ENCODE measurements at places on chromosomes 1 and 21.
A peak's percentile ranks its signal among the peaks of the same experiment; 100 is the strongest.

DNA sequence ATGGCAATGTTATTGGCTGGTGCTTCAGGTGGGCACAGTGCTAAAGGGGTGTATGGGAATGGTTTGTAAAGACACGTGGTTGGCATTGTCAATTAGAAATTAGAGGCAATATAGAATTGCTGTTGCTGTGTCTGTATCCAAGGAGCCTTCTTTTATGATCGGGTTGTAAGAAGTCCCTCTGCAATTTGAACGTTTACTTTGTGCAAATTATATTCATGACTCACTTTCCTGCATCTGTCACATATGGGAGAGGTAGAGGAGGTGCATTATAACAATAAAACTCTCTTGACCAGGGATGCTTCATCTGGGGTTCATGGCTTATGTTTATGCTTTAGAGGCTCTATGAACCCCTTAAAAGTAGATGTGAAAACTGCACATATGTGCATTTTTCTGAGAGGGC, 130.4 kb upstream of the DNAH14 start:
- no peak for DNase-seq

- DNase-seq, result no peak
Measured at GRCh38 chr1:233520261-233521191, 93.4 kb upstream of the KCNK1 start.

DNA sequence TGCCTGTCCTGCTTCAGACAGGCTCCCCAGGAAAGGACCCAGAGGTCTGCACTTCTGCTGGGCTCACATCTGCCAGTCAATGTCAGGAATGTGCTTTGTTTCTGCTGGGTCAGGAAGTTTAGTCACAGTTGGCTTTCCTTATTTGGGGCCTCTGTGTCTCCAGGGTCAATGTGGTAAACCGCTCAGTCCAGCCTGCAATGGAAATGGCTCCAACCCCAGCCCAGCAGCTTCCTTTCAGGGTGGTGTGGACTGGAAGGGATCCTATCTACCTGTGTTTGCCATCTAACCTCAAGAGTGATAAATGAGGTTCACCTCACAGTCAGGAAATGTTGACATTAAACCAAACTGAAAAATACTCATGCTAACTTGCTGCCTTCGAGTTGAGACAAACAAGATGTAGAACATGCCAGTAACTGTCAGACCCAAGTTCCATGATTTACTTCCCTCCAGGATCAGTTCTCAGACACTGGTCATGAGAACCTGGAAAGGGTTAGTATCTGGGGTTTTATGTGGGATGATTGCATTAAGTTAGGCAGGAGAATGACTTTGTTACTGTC, 20.3 kb downstream of the ENO1 start:
- DNase-seq, result no peak

GRCh38 chr1:211017075-211017718, 116.8 kb downstream of the KCNH1 start:
- no peak for DNase-seq

- peak; percentile 30 for DNase-seq
Measured at GRCh38 chr1:25095635-25096200, 136.6 kb downstream of the SYF2 start.

- no peak for DNase-seq
Measured at GRCh38 chr1:200206340-200206739, 178.8 kb downstream of the NR5A2 start.

- no peak for DNase-seq
Measured at GRCh38 chr1:109225711-109226445, 12.2 kb downstream of the SARS1 start.

- no peak for DNase-seq
Measured at GRCh38 chr1:33393524-33393923, 37.4 kb downstream of the PHC2 start.

DNA sequence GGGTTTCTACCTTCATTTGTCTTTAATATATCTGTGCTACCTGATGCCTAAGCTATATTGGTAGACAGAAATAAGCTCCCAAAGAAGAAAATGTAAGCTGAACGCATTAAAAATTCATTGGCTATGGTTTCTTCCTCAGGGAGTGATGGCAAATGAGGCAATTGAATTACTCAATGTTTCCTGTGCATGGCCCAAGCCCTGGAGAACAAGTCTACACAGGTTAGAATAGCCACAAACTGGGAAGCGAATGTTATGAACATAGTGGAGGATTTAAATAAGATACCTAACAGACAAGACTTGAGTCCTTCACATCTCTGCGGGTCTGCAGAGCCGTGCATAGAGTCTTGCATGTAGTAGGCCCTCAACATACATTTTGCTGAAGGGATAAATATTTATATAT, 350.3 kb downstream of the RWDD3 start:
- no peak for DNase-seq

- DNase-seq, result peak; percentile 42
Measured at GRCh38 chr1:169692756-169693460, 18.5 kb downstream of the SELL start.

- DNase-seq, result peak; percentile 37
Measured at GRCh38 chr1:110554871-110555801, 36.2 kb upstream of the KCNA10 start.

DNA sequence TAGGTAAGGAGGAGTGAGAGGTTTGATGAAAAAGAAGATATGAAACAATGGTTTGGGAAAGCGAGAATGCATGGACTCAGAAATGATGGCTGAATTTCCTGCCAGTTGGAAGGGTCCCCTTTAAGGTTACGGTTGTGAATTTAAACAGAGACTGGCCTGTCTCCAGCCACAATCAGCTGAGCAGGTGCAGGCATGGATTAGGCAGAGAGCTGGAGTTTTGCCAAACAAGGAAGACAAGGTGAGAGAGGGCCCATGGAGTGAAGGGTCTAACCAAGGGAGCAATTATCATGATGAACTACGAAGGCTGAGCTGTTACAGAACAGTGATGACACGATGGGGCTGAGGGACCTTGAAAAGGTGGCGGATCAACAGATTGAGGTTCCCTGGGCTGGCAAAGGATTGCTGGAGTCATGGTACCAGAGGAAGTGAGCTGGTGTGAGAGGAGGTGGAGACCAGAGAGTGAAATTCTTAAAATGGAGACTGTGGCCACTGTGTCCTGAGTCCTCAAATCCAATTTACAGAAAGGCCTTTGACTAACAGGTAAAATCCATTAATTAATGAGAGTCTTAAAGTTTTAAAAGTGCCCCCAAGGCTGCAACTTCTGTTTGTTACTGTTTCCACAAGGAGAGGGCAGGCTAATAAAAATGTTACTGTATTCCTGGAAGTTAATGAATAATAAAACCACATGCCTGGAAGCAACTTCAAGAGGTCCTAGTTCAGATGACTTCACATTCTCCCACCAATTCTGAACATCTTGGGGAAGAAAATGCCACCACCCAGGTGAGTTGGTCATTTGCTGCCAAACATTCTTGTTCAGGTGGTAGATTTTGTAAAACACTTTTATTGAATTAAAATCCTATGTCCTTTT, 41.5 kb downstream of the LHX9 start:
- no peak for DNase-seq

DNA sequence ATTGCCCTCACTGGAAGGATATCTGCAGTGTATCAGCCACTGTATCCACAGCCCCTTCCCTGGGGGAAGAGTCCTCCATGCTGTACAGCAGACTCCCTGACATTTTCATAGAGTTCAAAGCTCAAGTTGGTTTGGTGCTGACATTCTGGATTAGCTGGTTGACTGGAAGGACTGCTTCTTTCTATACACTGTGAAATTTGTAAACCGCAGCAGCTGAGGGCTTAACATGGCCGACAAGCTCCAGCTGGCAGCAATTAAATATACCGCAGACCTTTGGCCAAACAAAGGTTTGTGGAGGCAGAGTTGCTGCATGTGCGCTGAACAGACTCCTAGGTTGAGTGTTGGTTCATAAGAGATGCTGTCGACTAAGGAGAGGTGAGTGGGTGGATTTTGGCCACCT, 126.4 kb downstream of the DHRS3 start:
- DNase-seq, result no peak

DNA sequence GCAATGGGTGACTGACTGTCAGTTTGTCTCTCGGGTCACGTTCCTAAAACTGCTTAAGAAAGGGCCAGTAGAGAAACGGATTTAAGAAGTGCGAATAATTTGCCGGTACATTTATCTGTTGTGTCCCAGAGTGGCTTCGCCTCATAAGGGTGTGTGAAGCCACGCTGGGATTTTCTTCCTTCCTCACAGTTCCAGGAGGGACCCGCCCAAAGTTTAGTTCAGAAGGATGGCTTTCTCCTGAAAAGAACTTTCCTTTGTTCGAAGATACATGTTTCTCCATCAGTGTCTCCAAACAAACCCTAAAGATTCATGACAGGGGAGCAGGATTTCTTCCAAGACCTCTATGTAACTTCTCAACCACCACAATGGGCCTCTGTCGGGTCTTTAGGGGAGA, 49.8 kb downstream of the ADAMTS1 start:
- no peak for DNase-seq

Measured in CD4-positive, alpha-beta T cell (primary cell).